HFFc6 (cell line): ENCODE measurements at places on chromosomes 7 and 10.

- no peak for DNase-seq
Measured at GRCh38 chr7:149823191-149823630, 15.0 kb upstream of the ZNF862 start.

- no peak for DNase-seq
Measured at GRCh38 chr7:36312064-36312914, 77.4 kb upstream of the ANLN start.

- no peak for DNase-seq
Measured at GRCh38 chr7:142833174-142834048, 21.5 kb upstream of the EPHB6 start.

DNA sequence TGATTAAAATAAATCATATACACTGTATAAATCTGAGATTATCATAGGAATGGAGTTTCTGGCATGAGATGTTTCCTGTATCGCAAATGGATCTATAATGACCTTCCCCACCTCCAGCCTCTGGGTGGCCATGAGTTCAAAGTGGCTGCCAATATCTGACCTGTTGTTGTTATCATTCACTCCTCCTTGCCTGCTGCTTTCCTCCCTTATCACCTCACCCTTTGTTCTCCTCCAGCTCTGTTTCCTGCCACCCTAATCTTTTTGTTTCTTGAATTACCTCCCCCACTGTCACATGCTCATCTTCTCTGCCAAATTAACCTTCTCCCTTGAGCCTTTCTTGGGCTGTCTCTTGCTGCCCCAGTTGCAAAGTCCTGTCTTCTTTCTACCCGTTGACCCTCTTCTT, 12.0 kb downstream of the SCD start:
- no peak for DNase-seq

DNA sequence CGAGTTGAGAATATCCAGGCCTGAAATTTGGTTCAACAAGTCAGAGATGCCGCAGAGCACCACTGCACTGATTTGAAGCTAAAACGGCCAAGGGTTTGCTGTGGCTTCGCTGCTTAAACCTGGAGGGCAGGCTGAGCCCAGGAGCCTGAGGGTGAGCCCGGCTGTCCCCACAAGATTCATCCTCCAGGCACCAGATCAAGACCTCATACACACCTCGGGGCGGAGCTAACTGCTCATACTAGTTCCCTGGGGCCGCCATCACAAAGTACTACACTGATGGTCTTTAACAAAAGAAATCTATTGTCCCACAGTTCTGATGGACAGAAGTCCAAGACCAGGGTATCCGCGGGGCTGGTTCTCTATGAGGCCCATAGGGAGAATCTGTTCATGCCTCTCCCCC, 16.9 kb upstream of the TRIM56 start:
- DNase-seq, result no peak

- DNase-seq, result no peak
Measured at GRCh38 chr7:16646472-16647072, 591 bp downstream of the BZW2 start.

GRCh38 chr7:110521357-110521911, 569.5 kb upstream of the LRRN3 start:
- no peak for DNase-seq

GRCh38 chr7:5678295-5679047, 103.0 kb downstream of the RNF216 start:
- no peak for DNase-seq

DNA sequence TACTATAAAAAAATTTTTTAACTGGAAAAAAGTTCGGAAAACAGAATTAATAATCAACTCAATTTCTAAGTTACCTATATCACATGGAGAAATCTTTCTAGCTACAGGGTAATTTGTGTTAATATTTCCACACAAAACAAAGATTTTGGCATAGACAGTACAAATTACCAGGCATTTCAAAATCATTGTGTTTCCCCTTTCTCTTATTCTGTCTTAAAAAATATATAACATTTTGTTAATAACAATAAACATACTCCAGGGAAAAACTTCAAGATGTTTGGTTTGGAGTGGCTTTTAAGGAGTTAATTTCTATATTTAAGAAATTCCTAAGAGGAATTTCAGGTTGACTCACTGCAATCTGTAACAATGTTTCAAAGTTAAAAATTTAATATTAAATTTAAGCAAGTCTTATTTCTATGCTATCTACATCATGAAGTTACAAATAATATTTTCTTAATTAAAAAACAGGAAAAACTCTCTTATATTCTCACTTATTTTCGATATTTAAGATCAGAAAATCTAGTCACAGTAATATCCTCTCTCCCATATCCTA, 132.6 kb downstream of the NRBF2 start:
- DNase-seq, result no peak

DNA sequence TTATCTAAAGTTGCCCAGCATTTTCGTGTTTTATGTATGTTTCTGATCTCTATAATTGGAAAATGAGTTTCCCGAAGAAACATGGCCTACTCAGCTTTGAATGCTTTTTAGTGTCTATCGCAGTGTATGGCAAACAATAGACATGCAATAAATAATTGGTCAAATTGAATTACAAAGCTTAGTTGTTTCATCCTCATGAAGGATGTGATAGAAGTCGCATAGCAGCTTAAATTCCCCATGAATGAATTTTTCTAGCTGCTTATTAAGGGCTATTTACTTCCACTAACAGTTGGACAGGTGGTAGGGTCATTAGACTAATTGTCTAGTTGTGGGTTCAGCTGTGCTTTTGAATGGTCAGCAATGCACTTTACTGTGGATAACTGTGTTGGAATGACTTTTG, 467.3 kb upstream of the MBL2 start:
- no peak for DNase-seq

DNA sequence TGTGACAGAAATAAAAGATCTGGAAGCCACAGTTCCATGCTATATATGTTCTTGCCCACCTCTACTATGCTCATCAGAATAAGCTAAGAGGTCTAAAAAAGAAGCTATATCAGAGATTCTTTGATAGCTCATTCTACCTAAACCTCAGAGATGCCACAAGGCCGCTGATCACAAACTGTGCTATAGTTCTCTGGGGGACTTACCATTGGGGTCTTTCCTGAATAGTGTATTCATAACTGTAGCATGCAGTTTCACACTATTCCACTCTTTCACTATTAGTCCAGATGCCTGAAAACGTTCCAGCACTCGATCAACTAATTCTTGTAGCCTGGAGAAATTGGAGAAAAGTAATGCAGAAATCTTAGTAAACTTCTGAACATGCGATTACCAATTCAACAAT, 44.5 kb upstream of the SPOCK2 start:
- no peak for DNase-seq

DNA sequence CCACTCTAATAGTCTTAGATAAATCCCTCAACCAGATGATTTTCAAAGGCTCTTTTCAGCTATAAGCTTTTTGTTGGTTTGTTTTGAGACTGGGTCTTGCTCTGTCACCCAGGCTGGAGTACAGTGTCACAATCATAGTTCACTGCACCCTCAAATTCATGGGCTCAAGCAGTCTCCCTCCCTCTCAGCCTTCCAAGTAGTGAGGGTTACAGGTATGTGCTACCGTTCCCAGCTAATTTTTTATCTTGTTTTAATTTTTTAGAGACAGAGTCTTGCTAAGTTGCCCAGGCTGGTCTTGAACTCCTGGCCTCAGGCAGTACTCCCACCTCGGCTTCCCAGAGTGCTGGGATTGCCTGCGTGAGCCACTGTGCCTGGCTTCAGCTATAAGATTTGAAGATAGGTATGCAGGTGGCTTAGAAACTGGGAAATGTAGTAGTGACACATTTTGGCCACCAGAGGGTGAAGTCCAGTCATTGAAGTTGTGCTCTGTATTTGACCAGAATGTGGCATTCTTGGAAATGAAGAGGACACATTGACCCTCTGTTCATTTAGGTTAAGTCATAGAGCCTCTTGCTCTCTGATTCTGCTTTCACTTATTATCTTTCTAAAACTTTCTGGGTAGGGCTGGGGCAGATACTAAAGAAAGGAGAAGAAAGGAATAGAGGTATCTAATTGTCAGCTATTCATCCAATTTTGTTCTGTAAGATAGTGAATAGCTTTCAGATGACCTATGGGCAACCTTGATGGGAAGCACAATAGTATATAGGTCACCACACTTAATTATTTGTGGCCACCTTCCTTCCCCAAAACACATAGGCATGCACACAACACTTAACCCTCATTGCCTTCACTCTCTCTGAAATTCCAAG, 36.0 kb downstream of the R3HCC1L start:
- DNase-seq, result peak; percentile 19

GRCh38 chr7:148397056-148397455, 193.5 kb upstream of the C7orf33 start:
- no peak for DNase-seq

DNA sequence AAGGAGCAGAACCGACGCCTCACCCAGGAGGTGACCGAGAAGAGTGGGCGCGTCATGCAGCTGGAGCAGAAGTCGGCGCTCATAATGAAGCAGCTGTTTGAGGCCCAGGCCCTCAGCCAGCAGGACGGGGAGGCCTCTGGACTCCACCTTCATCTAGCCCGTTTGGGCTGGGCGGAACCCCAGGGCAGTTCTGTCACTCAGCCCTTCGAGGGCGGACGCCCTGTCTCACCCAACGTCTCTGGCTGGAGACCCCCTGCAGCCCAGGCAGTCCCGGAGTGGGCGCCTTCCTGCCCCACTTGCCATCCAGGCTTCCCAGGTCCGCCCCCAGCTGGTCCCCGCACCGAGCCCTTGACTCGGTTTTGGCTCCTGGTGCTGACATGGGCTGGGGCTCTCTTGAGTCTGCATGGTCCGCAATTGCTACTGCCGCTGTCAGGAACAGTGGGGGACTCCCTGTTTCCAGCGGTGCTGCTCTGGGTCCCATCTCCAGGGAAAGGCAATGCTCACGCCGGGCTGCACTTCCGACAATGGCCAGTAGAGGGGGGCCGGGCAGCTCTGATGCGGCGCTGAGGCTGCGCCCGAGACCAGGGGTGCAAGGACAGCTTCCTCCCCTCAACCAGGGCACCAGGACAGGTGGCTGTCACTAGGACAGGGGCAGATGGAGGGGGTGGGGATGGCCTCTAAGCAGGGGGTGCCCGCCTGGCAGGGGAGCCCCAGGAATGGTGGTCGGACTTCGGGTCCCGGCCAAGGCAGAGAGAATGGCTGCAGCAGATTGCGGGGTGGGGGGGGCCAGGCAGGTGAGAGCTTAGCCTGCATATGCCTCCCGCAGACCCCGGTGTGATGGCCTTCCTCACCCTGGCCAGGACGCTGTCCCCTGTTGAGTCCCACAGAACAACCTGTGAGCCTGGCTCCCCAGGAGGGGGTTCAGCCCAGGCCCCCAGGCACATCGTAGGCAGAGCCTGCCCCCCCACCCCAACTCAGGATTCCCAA, 71.2 kb upstream of the KCTD7 start:
- DNase-seq, result peak; percentile 11
